Activated CD4-positive, alpha-beta T cell treated with anti-CD3 and anti-CD28 coated beads, Interleukin-10, Interleukin-2, amounts not matched to agents 100 ng/mL and 50 ng/mL, durations not matched to agents 16 hours and 8 hours (primary cell): ENCODE measurements at places on chromosomes 13 and 19.
A peak's percentile ranks its signal among the peaks of the same experiment; 100 is the strongest.

- no peak for DNase-seq
These were observed 20.1 kb upstream of the ESD start for GRCh38 chr13:46817095-46817494.

DNA sequence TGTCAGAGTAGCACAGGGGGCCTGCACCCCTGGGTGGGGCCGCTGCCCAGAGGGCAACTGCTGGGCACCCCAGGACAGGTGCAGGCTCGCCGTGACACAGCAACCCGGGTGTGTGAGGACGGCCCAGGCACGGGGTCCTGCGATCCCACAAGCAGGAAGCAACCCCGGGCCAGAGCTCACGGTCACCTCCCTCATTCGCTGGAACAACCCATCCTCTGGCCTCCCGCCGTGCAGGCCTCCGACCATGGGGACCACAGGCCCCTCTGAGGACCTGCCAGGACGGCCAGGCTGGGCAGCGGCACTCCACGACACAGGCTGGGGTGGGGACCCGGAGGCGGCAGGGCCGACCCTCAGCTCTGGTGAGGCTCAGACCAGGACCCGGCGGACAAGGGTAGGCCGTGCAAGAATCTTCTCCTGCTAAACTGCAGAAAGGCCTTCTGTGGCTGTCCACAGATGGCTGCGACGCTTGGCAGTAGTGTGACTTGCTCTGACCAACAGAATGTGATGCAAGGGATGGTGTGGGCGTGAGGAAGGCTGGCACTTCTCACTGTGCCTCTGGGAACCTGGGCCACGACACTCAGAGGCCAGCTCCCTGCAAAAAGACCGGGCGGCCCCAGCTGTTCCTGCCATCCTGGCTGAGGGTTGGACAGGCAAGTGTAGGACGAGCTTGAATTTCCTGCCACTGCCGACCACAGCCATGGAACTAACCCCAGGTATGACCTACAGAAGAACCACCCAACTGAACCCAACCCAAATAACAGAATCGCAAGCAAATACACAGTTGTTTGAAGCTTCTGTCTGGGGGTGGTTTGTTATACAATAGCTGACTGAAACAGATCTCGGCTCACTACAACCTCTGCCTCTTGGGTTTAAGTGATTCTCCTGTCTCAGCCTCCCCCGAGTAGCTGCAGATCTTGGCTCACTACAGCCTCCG, 26.5 kb downstream of the PIP5K1C start:
- no peak for DNase-seq

DNA sequence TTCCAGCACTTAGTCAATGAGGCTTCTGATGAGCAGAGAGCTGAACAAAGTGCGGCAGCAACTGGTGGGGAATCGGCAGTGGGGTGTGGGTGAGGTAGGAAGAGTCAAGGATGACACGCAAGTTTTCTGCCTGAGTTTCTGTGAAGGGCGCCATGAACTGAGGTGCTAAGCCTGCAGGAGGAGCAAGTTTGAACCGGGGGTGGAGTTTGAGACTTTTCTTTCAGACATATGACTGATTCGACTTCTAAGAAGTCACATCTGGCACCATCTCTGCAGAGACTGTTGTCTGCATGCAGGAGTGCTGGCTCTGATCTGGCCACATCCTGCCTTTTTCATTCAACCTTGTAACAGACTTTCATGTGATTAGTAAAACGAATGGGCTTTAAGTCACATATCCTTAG, 14.8 kb upstream of the GPI start:
- DNase-seq, result peak; percentile 93

- DNase-seq, result no peak
These were observed 65.3 kb downstream of the PEPD start for GRCh38 chr19:33456076-33456844.

GRCh38 chr19:20080656-20081055, 2.9 kb downstream of the ZNF90 start:
- no peak for DNase-seq

DNA sequence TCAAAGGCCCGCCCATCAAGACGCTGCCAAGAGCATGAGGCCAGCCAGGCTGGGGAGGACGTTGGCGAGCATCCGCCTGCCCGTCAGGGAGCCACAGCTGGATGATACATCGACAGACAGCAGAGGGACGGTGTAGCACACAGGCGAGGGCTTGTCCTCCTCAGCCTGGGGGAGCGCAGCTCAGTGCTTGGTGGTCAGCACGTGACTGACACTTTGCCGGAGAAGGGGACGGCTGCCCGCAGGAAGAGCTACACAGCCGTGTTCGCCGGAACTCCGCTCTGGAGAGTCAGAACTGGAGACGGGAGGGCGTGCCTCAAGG, 34.1 kb downstream of the CSNK1G2 start:
- DNase-seq, result no peak

DNA sequence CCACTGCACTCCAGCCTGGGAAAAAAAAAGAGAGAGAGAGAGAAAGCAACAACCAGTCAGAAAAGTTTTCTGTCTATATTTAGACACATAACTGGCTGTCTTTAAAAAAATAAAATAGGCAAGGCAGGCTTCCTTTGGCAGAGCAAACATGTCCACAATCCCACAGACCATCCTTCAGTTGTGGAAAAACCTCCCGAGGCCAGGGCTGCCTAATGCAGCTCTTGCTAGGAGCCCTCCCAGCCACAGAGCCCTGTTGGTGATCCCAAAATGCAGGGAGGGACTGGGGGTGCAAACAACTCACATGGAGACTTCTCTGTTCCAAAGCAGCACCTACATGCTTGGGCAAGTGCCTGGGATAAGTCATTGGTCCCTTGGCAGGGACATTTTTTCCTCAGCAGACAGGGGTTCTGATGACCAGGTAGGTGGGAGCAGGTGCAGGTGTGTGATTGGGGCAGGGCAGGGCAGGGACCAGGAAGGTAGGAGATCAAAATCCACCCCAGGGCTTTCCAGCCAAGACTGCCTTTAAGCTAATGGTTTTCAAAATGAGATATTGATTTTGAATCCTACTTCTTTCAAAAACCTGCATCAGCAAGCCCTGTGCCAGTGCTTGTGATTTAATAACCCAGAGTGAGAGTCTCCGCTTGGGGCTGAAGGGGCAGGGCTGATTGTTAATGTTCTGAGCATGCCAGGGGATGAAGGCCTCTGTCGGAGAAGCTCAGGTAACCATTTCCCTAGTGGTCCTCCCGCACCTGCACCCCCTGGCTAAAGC, 178.5 kb downstream of the USP12 start:
- DNase-seq, result no peak

GRCh38 chr13:77460195-77460594, 75.3 kb upstream of the SCEL start:
- DNase-seq, result no peak

- no peak for DNase-seq
These were observed 38.0 kb downstream of the RCBTB2 start for GRCh38 chr13:48494874-48495273.

- no peak for DNase-seq
These were observed 326.1 kb upstream of the SLITRK1 start for GRCh38 chr13:84208246-84208910.

GRCh38 chr19:32924200-32924599, 47.6 kb downstream of the CEP89 start:
- DNase-seq, result no peak

DNA sequence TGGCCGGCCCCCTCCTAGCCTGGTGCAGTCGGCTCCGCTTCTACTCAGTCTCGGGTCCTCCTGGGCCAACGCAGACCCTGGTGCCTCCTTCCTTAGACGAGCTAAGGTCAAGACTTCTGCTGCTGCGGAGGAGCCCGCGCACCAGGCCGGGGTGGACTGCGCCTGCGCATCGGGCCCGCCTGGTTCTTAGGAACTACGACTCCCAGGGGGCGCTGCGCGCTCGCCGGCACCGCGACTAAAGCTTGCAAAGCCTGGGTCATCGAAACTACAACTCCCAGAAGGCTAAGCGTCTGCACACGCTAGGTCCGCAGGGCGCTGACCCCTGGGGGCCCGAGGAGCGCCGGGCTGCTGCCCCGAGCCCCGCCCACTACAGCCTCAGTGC, at the start of gene ZNF835:
Gene ZNF835, minus strand, starts transcription at position 145 of the 382 bp plus-strand sequence. CDS start 6,559 bp downstream, outside the sequence.
- DNase-seq, result peak; percentile 71

DNA sequence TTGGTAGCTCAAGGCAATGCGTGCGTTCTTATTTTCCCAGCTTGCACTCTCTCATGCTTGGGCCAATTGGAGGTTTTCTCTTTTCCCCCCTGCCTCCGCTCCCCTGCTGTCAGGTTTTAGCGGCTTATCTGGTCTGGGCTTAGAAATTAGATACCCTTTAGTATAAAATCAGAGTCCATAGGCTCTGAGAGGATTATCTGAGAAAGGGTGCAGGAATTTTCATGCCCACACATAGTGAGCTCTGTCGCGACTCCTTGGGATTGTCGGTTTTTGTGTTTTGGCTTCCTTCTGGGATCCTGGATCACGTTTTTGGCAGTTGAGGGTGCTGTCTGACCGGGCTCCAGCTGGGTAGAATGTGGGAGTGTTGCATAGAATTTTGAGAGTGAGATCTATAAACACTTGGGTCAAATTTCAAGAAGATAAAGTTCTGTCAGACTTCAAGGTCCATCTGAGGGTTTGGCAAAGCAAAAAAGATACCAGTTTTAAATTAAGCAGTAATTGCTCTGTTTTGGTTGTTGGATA, 12.4 kb downstream of the CHAF1A start:
- DNase-seq, result no peak

DNA sequence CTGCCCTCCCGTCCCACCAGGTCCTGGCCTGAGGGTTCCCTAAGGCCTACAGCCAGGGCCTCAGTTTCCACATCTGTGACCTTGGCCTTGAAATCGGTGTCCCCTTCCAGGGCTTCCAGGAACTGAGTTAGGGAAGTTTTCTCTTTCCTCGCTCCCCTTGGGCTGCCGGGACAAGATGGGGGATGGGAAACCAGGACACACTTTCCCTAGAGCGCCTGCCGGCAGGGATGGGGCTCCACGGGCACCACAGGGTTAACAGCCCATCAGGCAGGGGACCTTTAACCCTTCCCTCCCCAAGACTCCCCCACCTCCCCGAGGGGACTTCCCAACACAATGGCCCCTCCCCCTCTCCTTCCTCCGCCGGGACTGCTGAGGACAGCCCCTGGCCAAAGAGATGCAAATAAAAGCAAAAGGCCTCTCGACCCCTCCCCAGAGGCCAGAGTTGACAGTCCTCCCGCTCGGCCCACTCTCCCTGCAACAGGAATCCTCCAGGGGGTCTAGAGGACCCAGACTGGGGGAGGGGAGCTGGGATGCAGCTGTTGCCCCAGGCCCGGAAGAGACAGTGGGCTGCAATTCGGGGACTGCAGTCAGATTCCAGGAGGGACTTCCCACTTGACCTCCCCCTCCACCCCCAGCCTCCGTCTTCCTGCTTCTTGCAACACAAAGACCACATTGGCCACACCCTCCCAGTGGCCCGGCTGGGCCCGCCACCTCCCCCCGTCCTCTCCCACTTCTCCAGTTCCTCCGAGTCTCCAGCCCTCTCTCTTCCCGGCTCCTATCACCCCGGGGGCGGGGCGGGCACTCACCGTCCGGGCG, 3.4 kb downstream of the BBC3 start:
- peak; percentile 73 for DNase-seq

- DNase-seq, result no peak
These were observed 1072.4 kb downstream of the EFNB2 start for GRCh38 chr13:105463011-105463501.

GRCh38 chr13:70394031-70394548, 285.8 kb upstream of the KLHL1 start:
- no peak for DNase-seq

- DNase-seq, result no peak
These were observed 593 bp downstream of the CADM4 start for GRCh38 chr19:43638995-43639518.

DNA sequence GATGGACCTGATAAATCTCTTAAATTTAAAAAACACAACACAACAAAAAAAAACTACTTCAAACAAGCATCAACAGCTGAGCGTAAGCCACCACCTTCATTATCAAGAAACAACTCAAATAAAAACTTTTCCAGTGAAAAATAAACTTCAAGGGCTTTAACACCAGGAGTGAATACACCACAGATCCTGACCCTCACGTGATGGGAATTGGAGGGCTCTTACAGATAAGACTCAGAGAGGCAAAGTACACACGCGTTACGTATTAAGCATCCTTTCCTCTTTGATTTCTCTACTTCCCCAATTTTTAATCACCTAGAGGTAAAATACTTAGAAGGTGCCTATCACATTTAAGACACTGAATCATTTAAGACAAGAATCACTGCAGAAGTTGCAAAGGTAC, 573 bp upstream of the STARD13 start:
- DNase-seq, result no peak
